AG04449 (cell line): ENCODE measurements at places on chromosomes 16 and 17.

DNA sequence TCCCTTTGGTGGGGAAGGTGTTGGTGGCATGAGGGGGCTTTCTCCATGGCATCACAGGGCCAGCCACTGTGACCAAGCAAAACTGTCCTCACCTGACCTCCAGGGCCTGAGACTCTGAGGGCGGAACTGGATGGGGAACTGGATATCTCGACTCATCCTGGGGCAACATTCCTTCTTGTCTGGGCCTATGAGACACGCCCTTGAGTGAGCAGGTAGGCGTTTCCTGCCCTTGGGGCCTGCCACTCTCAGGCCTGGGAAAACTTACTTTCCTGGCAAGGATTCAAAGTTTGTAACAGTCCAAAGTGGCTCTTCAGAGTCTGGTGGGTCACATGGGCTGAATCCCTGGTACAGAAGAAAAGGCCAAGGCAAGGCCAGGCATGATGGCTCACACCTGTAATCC is 9.6 kb downstream of the MT1X start:
- no peak for DNase-seq

GRCh38 chr17:79948945-79949655 is 86.6 kb downstream of the TBC1D16 start:
- no peak for DNase-seq

GRCh38 chr16:10138881-10139280 is 43.3 kb downstream of the GRIN2A start:
- DNase-seq, result no peak

- peak; percentile 16 for DNase-seq
These were observed 8.5 kb upstream of the ICAM2 start for GRCh38 chr17:64028874-64029464.

DNA sequence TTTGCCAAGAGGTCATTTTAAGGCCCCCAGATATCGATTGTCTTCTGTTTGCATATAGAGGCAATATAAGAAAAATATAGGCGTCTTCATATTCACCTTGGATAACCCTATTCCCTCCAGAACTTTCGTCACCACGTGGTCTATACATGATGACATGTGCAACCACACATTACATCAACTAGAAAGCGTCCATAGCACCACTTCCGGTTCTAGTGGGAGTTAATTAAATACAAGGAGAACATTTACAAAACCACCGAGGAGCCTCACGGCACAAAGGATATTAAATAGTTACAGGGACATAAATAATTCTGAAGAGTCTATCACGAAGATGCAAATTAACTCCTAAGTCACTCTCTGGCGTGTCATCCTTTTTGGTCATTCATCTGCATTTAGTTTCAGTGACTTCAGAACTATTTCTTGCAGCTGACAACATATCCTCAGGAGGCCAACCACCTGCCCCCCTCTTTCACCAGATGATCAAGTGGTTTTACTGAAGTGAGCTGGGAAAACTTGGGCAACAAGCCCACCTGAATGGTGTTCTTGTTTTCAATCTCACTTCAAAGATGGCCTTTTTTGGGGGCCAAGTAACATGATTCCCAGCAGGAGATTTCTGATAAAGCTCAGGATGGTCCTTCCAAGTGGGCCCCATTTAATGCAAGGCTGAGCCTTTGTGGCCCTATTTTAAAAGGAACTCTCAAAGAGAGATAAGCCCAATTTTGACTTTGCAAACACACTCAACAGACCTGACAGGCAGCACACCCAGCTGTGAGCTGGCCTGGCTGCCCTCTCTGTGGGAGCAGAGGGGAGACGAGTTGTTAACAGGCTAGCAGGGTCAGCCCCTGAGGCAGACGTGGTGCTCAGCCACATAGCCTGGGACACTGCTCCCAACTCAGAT is 15.3 kb downstream of the CMTM3 start:
- DNase-seq, result no peak

- DNase-seq, result peak; percentile 42
These were observed 2.1 kb upstream of the NAGS start for GRCh38 chr17:44002141-44002848.

GRCh38 chr17:30570596-30571265 is 93.5 kb downstream of the GOSR1 start:
- DNase-seq, result no peak

DNA sequence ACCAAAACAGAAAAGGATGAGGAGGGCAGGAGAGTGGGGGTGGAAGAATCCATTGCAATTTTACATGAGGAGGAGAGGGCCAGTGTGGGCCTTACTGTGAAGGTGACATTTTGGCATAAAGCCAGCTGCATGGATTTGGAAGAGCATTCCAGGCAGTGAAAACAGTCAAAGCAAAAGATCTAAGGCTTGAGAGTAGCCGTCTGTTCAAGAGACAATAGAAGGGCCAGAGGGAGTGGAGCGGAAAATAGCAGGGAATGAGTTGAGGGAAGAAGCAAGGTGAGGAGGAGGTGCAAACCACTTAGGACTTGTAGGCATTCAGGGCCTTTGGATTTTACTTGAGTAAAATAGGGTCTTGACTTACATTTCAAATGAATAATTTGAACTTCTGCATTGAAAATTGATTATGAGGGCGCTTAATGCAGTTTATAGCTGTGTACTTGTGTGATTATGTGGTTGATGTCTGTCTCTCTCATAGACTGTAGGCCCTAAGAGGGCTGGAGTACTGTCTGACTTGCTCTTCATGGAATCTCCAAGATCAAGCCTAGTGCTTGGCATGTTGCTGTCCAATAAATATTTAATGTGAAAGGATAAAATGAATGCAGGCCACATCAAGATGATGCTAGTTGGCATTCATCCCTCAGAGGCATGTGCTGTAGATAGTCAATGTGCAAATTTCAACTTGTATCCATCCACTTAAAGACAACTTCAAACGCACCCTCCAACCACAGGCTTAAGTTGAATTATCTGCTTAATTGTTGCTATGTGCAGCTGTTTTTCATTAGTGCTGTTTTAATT is 772.1 kb upstream of the RBFOX1 start:
- DNase-seq, result no peak

DNA sequence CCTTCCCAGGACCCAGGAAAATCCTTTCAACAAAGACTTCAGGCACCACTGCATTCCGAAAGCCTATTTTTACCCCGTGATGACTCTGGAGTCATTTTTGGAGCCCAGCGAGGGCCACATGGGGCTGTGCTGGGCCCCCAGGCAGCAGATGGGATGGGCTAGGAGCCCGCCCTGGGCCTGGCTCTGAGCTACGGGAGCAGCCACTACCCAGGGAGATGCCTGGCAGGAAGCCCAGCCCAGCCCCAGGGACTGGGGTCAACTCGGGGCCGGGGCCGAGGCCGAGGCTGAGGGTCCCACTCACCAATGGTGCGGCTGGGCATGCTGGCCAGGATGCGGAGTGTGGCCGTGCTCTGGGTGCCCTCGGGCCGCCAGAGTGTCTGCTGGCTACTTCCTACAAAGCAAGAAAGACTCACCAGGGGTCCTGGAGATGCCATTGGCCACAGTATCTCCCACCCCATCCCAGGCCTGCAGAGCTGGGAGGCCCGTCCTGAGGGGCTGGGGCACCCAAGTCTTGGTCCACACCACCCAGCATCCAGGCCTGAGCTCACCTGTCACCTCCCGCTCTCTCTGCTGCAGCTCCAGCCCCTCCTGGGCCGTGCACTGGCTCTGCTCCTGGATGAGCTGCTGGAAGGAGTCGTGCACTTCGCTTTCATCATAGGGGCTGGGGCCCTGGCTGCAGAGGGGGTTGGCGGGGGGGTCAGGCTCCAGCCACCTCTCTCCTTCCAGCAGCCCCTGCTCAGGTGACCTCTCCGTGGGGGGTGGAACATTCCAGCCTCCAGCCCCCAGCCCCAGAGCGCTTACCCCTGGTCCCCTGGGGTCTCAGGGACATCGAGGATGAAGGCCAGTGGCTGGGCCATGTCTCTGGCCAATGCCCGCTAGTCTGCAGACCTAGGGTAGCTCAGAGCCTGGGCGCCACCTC is 2.3 kb downstream of the TMC6 start:
- no peak for DNase-seq

DNA sequence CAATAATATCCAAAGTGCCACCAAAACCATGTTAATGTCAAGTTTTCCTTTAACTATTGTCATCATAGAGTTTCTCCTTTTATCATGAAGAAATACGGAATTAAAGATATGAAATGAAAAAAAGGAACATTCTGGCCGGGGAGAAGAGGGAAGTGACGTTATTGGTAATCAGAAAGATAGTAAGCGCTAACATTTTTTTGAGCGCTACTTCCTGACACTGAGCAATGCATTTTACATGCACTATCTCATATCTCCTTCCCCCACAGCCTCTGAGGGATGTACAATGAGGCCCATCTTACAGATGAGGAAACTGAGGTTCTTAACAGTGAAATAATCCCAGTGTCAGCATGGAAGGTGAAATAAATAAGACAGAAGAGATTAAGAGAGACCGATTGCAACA is 410.9 kb downstream of the SOX9 start:
- DNase-seq, result no peak

DNA sequence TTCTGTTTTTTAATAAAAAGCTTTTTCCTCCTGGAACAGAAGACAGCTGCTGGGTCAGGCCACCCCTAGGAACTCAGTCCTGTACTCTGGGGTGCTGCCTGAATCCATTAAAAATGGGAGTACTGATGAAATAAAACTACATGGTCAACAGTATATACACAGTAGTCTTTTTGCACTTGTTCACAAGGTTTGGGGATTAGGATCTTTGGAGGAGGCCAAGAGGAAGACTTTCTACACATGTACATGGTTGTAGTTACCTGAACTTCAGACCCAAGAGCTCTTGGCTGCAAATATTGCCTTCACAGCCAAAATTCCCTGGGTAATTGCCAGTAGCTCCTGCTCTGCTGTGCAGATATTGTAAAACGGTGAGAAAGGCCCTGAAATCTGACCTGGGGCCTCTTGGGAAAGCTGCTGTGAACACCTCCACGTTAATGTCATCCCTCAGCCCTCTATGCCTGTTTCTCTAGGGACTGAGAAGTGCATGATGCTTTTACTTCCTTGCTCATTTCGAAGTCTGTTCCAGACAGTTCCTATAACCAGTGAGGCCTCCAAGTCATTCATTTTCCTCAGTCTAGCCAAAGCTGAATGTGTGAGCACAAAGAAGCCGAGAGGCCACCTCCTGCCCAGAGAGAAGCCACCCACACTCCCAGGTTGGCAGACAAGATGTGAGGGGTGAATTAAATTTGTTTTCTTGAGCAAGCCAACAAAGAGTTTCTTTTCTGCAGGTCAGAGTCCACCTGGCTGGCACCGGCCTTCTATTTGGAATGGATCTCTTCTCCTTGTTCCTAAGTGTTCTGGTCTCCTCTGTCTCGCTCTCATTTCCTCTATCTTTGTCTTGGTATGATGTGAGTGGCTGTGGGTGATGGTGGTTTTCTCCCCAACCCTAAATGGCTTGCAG is 15.9 kb downstream of the ANKRD40 start:
- no peak for DNase-seq

DNA sequence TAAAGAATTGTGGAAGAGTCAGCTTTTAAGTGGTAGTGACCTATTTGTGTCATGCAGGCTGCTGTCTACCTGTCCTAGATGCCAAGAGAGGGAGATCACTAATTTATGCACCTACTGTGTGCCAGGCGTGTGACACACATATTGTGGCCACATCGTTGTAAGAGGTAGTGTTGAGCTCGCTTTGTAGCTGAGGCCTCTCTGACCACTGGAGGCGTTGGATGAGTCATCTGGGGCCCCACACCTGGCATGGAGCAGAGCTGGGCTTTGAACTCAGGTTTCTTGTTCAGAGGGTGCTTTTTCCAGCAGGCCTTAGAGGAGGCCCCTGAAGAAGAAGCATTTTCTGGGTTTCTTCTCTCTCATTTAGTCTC is 52.3 kb upstream of the LGALS9 start:
- DNase-seq, result no peak

GRCh38 chr17:32307658-32308057 is 34.3 kb downstream of the C17orf75 start:
- no peak for DNase-seq

DNA sequence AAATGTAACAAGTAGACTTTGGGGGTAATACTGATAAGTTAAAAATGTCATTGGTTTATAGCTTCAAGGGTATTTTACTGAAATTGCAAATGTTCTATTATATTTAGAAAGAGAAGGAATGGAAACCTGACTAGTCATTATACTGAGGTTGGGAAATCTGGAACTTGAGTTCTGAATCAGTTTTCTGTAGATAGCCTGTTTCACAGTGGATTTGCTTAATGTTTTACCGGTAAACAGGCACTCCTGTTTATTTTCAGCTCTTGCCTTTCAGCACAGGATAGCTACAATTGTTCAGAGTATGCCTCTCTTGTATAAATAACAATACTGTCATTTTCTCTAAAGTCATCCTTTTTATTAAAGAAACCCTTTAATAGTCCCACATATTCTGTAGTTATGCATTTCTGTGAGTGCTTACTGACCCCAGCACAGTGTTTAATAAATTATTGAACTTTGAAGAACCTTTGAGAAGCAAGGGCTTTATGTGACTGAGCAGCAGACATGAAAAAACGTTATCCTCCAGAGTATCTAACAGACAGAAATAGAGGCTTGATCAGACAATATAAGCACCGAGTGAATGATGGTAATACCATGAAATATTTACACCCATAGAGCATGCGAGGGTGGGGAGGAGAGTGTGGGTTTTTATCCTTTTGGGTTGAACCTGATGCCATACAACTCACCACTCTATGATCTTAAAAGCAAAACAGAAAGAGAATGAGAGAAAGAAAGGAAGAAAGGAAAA is 58.2 kb downstream of the FTO start:
- no peak for DNase-seq

GRCh38 chr17:46092991-46093390 is 93.9 kb downstream of the STH start:
- no peak for DNase-seq

- DNase-seq, result no peak
These were observed 18.7 kb downstream of the RHOT1 start for GRCh38 chr17:32161029-32161428.

GRCh38 chr16:7185165-7185564 is 147.5 kb upstream of the RBFOX1 start:
- DNase-seq, result no peak

- DNase-seq, result no peak
These were observed 612 bp downstream of the CISD3 start for GRCh38 chr17:38730526-38731379.

DNA sequence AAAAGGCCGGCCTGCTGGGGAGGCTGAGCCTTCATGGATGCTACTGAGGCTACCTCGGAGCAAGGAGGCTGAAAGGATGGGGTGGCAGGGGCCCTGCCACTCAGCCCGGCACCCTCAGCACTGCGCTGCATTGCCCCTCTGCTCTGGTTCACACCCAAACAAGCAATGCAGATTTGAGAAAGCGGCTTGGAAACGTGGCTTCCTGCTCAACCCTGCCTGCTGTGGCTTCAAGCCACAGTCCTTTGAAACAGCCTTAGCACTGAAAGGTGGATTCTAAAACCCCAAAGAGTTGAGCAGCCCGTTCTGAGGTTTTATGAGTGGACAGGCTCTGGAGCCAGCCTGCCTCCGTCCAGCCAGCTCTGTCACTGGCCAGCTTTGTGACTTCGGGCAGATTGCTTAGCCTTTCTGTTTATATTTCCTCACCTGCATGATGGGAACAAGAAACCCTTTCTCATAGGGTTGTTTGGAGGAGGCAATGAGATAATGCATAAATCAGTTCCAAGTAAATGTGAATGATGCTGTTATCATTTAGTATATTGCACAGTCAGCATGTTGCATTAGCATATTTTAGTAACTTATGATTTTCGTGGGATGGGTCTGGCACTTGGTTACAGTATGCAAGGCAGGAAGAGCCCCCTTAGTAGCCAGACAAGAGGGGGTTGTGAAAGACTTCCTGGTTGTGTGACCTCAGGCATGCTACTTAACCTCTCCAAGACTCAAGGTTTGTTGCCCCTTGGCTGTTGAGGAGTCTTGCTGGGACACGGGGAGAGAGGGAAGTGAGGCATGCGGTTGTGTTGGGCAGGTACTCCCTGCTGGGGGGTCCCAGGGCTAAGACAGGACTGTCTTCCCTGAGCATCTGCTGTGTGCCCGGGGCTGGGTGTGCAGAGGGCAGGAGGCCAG is 23.6 kb downstream of the CRISPLD2 start:
- DNase-seq, result no peak

- no peak for DNase-seq
These were observed 53.9 kb upstream of the ERN1 start for GRCh38 chr17:64183815-64184214.
